Activated T-cell treated with anti-CD3 and anti-CD28 coated beads for 24 hours (primary cell): ENCODE measurements at places on chromosomes 6 and 20.

DNA sequence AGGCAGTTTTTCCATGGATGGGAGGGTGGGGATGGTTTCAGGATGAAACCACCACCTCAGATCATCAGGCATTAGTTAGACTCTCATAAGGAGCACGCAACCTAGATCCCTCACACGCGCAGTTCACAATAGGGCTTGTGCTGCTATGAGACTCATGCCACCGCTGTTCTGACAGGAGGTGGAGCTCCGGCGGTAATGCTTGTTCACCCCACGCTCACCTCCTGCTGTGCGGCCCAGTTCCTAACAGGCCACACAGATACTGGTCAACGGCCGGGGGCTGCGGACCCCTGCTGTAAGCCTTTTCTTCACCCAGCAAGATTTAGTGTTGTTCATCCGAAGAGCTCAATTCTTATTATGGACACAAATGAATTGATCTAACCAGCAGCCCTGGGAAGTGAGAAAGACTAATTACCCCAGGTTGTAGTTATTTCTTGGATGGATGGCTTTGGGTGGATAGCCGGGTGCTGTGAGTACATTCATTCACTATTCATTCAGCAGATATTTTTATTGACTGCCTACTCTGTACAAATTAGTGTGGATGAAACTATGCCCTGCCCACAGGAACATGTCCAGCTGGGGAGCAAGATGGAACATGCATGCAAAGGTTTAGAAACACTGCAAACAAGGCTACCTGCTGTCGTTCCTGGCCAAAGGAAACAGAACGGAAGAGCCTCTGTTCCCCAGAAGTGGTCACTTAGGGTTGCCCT, 57.2 kb downstream of the RIOK1 start:
- no peak for DNase-seq

DNA sequence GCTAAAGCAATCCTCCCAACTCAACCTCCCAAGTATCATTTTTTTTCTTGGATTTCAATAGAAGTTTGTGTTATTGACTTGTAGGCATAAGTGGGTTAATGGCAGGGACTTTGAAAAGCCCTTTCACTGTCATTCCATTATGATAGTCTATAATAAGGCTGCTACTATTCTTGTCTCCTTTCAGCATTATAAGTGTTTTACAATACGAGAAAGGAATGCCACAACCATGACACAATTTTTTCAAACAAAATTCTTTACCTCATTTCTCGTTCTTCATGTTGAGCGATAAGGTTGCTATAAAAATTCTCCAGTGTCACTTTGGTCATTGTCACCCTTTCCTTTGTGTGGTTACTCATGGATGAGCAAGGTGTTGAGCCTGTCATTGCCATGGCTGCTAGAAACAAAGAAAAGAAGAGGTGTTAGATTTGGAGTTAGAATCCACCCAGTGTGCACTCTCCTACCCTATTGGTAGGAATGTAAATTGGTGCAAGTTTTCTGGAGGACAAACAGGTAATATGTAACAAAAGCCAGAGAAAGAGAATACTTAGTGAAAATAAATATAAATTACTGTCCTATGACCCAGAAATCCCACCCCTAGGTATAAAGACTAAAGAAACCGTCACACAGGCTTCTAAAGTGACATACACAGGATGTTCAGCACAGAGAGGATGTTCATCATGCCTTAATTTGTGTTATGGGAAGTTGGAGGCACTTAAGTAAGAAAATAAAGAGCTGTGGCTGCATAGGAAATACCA, 7.3 kb downstream of the STK38 start:
- DNase-seq = peak; percentile 4

DNA sequence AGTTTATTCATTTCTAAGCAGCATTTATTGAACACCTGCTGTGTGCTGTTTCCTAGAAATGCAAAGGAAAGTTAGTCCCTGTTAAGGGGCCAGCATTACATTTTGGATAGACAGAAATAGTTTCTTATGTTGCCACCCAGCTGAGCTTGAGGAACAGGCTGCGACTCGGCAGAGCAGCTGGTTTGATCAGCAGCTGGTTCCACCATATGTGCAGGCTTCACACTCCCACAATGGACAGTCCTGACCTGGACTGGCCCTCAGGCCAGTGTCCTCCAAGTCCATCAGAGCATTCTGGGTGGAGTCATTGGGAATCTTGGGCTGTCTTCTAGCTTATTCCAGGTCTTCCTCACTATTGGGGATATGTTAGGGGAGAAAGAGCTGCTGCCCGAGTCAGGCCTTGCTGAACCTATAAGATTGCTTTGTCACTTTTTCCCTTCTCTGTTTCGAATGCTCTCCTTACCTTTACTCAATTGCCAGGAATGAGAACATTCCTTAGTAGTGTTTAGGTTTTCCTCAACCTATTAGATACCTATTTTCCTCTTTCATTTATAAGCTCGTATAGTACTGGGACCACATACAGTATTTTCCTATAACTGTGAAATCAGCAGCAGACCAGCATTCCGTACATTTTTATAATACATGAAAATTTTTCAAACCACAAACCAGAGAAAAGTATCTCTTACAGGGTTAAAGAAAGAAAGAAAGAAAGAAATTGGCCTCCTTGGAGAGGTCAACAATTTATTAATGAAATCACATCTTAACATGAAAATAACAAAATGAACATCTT, 203.0 kb downstream of the FARS2 start:
- DNase-seq = no peak

DNA sequence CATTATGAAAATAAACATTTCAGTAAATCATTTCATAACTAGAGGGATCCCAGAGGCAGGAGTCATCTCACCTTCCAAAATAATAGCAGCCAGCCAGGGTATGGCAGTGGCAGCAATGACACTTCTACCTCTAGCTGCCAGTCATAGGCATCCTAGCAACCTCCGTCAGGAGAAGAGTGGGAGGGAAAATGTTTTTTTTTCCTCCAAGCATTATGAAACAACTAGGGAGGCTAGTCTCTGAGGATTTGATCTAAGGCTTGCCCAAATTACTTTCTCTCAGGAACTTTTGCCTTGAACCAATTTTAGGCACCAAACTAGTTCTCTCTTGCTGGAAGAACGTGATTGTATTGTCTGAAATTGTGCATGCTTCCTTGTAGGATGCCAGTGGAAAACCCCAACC, 208.7 kb upstream of the PREP start:
- no peak for DNase-seq

- DNase-seq = no peak
These were observed 188.1 kb downstream of the FOXC1 start for GRCh38 chr6:1797801-1798200.

GRCh38 chr20:6704132-6704861, 63.2 kb upstream of the BMP2 start:
- no peak for DNase-seq

- no peak for DNase-seq
These were observed 174.5 kb upstream of the SNX9 start for GRCh38 chr6:157648561-157648960.

DNA sequence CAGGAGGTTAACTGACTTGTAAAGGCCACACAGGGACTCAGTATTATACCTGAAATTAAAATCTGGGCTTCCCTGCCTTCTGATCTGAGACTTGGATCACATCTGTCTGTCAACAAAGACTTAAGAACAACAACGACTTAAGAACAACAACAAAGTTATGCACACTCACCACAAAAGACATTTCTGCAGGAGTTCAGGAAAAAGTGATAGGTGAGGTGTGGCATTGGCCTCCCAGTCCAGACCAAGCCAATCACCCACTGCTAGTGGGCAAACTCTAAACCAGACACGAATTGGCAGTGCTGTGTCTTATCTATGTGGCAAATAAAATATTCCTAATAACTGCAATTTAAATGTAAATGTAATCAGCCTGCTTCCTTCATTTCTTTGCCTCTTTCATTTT, 61.3 kb downstream of the PRDM1 start:
- no peak for DNase-seq

- peak; percentile 15 for DNase-seq
These were observed 778 bp downstream of the PSMG4 start for GRCh38 chr6:3259491-3259958.

GRCh38 chr6:16265351-16266341, 27.3 kb downstream of the GMPR start:
- DNase-seq = no peak

DNA sequence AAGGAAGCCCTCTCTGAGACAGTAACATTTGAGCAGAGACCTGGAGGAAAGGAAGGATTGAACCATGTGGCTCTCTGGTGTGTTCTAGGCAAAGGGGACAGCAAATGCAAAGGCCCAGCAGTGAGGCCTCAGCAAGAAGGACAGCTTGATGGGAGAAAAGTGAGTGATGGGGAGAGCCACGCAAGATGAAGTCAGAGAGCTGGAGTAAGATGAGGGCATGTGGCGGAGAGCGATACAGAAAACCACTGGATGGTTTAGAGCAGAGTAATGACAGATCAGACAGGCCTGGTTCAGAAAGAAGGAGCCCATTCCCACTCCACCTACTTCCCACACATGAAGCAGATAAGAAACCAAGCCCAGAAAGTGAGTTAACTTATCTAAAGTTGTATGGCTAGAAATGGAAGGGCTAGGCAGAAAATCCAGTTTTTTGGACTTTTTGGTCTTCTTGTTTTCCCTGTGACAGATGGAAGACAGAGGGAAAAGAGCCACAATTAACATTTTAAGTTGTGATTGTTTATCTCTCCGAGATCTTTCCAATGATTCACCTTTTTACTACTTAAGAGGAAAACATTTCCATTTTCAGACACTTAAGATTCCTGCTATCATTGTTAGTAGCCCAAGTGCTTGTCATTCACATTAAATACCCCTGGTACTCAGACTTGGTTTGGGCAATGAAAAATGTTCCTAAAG, 723 bp upstream of the SNPH start:
- DNase-seq = no peak

- no peak for DNase-seq
These were observed 89.6 kb upstream of the HMGCLL1 start for GRCh38 chr6:55668591-55668990.

DNA sequence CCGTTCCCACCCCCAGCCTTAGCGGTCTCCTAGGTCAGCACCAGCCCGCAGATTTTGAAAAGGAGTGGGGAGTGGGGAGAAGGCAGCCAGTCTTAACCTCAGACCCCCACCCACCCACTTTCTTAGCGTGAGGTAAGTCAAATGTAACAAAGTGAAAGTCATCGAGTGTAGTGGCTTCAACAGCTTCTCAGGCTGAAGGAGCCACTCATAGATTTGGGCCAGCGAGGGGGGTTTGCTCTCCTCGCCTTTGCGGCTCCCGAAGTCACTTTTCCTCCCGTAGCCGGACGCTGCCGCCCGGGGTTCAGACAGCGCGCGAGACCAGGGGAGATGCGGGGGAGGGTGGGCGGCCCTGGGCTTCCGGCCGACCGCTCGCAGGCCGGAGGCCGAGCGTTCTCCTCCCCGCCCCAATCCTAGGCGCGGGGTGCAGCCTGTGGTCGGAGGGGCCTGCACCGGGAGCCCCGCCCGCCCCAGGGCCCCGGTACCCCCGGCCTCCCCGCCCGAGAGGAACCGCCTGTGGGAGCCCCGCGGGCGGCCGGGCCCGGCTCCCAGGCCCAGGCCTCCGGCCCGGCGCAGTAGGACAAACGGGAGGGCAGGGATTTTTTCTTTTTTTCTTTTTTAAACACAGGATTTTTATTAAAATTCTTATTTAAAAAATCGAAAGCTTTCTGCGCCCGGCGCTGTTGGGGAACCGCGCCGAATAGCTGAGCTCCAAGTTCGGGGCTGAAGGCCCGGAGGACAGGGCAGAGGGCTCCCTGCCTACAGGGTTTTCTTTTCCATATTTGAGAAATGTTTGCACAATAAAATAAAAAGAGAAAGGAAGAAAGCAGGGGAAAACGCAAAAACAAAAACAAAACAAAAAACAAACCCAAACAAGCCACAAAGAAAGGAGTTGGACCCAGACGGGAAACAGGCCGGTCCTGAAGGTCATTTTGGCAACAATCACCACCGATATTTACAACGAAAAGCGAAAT, 3.2 kb downstream of the NKX2-2 start:
- no peak for DNase-seq

DNA sequence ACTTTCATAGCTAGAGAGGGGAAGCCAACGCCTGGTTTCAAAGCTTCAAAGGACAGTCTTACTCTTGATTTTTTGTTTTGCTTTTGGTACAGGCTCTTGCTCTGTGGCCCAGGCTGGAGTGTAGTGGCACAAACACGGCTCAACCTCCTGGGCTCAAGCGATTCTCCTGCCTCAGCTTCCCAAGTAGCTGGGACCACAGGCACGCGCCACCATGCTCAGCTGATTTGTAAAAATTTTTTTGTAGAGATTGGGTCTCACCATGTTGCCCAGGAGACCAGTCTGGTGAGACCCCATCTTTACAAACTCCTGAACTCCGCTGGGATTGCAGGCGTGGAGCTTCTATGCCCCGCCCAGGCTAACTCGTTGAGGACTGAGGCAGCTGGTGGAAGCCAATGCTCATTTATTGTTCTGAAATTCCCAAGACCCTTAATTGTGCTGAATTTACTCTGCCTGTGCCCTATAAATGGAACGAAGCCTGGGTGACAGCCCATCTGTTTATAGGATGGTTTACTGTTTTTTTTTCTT, 18.0 kb downstream of the SRSF3 start:
- DNase-seq = no peak
